RPMI7951 (cell line): ENCODE measurements at places on chromosomes 13 and 19. TPM values are rescaled to one million over a fixed set of nuclear protein-coding genes. Genes with fewer than 3 reads are reported as not detected.

Gene PSG11
- total RNA-seq = 0.29 TPM in 1 of 2 replicates, not detected in the other

Gene FXYD3
- 3.0 and 3.7 TPM in 2 replicates for total RNA-seq

Gene CEACAM7
- not detected in 2 replicates for total RNA-seq

Gene CGB1
- not detected in 2 replicates for total RNA-seq

Gene PNMA8B
- not detected in 2 replicates for total RNA-seq

Gene ATG4D
- total RNA-seq = 13.2 and 16.3 TPM in 2 replicates

Gene EDNRB
- total RNA-seq = 1.7 and 1.8 TPM in 2 replicates

Gene ZNF234
- 6.7 and 7.0 TPM in 2 replicates for total RNA-seq

Gene PRTN3
- not detected in 2 replicates for total RNA-seq

Gene PSG1
- 0.24 TPM in 1 of 2 replicates, not detected in the other for total RNA-seq

Gene HSD17B14
- 0.84 and 3.0 TPM in 2 replicates for total RNA-seq

Gene NTF4
- total RNA-seq = not detected in 2 replicates

Gene GRIN2D
- 0.60 and 0.68 TPM in 2 replicates for total RNA-seq

Gene THSD1
- total RNA-seq = 2.8 and 3.5 TPM in 2 replicates

Gene SERP2
- total RNA-seq = 11.4 and 12.1 TPM in 2 replicates

Gene C19orf81
- total RNA-seq = not detected in 2 replicates

DNA sequence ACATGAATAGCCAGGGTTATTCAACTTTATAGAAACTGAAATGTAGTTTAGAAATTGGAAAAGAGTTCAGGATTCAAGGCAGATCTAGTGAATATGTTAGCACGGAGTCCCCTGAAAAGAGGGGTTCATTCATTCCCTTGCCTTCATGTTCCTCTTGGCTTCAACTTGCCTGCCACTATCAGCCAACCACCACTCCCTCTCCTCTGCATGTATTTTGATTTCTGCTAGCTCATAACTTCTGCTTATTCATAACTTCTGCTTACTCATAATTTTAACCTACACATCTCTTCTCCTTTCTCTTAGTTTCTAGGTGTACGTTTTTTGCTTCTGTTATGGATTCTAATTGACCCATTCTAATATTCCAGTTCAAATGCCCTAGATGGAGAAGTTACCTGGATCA, 5.5 kb upstream of the SERTM1 start:
- no peak for DNase-seq

DNA sequence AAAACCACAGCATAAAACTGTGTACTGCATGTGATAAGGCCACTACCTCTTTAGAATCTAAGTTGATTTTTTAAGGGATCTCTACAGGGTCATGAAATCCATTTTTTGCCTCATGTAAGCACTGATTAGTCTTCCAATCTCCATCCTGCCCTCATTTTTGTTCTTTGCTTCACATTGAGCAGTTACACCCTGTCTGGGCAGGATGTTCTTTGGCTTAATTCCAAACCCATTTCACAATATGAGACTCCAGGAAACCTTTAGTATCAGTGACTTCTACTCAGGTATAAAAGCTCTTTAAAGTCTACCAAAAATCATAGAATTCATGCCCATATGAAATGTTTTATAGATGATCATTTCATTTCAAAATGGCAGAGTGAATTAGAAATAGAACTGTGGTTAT, 592.6 kb downstream of the TBC1D4 start:
- no peak for DNase-seq

- DNase-seq = no peak
These were observed 106.4 kb downstream of the ZNF429 start for GRCh38 chr19:21611659-21612402.

GRCh38 chr13:109790086-109790485, 3.7 kb upstream of the IRS2 start:
- no peak for DNase-seq

DNA sequence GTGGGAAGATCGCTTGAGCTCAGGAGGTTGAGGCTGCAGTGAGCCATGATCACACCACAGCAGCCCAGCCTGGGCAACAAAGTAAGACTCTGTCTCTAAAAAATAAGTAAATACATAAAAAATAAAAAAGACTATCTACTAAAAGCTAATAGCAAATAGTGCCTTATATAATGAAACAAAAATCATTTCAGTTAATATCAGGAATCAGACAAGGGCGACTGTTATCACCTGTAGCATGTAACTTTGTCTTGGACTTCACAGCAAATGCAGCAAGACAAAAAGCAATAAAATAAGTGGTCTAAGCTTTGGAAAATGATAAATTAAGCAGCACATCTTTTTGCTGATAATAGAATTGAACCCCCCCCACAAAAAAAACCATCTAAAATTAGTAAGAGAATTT, 21.2 kb upstream of the GPI start:
- DNase-seq = no peak

DNA sequence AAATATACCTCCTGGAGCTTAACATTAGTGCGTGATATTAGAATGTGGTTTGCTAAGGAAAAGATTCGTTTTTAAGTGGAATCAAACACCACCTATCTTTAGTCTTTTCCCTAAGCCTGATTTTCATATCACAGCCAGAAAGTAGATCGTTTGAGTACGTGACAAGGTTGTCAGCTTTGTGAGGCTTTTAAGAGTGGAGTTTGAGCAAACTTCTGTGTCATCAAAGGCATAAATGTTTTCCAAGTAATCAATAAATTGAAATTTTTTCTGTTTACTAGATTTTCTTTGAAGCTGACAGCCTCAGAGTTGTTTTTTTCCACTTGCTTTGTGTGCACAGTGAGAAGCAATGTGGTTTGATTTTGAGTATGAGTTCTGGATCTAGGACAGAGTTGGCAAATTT, 6.5 kb upstream of the ZNF331 start:
- DNase-seq = no peak

- DNase-seq = no peak
These were observed 460.8 kb downstream of the TBC1D4 start for GRCh38 chr13:75021151-75021550.

GRCh38 chr13:40534456-40534855, 132.0 kb downstream of the FOXO1 start:
- no peak for DNase-seq

GRCh38 chr19:18644196-18645034, 7.6 kb downstream of the KLHL26 start:
- no peak for DNase-seq

DNA sequence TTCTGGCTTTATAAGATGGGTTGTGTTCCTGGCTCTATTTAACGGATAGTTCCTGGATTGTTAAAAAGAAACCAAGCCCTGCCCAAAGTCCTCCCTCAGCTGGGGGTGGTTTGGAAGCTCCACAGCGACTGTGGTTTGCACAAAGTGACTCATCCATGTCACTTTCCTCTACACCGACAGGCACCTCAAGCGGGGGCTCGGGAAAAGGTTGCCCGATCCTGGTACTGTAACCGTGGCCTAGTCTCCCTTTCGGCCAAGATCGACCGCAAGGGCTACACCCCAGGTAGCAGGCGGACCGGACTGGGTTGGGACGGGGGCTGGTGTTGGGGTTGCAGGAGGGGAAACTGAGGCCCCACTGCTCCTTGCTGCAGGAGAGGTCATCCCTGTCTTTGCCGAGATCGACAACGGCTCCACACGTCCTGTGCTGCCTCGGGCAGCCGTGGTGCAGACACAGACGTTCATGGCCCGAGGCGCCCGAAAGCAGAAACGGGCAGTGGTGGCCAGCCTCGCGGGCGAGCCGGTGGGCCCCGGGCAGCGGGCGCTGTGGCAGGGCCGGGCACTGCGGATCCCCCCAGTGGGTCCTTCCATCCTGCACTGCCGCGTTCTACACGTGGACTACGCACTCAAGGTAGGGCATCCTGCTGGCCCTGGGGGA, 1.6 kb downstream of the ARRDC2 start:
- DNase-seq = peak; percentile 87

GRCh38 chr13:33174491-33174890, 111.1 kb downstream of the STARD13 start:
- DNase-seq = no peak

GRCh38 chr13:57634839-57635165, 3.3 kb downstream of the PCDH17 start:
- no peak for DNase-seq

DNA sequence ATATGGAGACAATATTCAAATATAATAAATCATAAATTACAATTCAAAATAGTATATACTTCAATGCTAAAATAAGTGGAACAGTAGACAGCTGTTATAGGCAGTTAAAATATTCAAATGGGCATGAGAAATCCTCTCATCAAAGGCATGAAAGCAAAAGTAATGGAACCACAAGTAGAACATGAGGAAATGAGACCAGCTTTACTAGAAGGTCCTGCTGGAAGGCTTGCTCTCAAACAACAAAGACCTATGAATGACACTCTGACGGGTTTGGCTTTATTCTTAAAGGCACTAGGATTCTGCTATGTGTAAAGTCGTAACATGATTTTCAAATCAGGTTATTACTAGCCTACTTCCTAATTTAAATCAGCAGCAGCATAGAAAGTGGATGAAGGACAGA, 148.1 kb downstream of the VWA8 start:
- DNase-seq = no peak

DNA sequence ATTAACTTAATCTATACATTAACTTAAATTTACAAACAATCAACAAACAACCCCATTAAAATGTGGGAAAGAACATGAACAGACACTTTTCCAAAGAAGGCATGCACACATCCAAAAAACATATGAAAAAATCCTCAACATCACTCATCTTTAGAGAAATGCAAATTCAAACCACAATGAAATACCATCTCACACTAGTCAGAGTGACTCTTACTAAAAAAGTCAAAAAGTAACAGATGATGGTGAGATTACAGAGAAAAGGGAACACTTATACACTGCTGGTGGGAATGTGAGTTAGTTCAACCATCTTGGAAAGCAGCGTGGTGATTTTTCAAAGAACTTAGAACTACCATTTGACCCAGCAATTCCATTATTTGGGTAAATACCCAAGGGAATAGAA, 759.2 kb upstream of the SLITRK1 start:
- DNase-seq = no peak

GRCh38 chr19:45464852-45465441, 2.8 kb upstream of the FOSB start:
- DNase-seq = no peak

DNA sequence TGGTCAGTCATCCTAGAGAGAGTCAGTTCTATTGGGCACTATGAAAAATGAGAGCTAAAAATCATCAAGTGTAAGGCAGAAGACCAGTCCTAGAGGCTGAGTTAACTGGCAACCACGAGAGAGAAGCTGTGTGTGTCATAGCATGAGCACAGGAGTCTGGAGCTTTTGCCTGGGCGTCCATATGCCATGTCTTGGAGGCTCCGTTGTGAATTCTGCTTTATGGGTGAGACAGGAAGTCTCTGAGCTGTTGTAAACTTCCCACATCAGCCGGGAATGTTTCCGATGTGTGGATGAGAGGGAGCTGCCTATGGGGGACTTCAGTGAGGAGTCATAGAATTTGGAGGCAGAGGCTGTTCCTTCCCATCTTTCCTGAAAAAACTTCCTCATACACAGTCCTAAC, 120.0 kb downstream of the ITGBL1 start:
- peak; percentile 57 for DNase-seq

DNA sequence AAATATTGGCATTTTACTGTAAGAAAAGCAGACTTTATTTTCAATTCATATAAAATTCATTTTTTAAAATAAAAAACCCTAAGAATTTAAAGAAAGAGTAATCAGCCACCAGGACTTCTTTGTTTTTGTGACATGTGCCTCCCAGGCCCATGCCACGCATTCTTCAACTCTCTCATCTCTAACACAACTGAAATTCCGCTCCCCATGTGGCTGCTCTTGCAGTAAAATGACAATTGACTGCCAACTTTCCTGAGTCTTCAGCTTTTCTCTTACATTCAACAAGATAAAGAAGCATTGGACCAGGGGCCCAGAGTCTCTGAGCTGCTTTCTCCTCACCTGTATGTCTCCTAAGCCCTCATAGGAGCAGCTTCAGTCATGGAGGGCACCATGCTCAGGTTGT, 372.1 kb downstream of the UQCRFS1 start:
- DNase-seq = no peak

GRCh38 chr13:112734696-112735547, 45.1 kb downstream of the ATP11A start:
- no peak for DNase-seq

- peak; percentile 10 for DNase-seq
These were observed 31.9 kb downstream of the INTS6 start for GRCh38 chr13:51420681-51421490.

GRCh38 chr19:497491-497868, 1.2 kb downstream of the MADCAM1 start:
- DNase-seq = no peak

- DNase-seq = no peak
These were observed 145.6 kb upstream of the KLHL1 start for GRCh38 chr13:70253834-70254233.

DNA sequence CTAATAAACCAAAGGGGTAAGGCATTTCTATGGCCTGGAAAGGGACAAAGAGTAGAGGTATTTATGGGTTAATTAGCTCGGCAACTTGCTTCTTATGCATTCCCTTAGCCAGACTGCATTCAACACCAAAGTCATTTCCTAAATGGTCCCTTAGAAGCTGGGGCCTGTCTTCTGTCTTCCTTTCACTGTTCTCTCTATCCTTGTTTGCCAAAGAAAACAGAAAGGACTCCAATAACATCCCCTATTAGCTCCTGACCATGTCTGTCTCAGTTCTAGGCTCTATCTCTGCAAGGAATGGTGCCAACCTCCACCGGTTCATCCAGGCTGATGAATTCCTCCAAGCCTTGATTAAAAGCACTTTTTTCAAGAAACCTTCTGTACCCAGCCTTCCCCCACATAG, 123.5 kb downstream of the KCTD12 start:
- DNase-seq = no peak

DNA sequence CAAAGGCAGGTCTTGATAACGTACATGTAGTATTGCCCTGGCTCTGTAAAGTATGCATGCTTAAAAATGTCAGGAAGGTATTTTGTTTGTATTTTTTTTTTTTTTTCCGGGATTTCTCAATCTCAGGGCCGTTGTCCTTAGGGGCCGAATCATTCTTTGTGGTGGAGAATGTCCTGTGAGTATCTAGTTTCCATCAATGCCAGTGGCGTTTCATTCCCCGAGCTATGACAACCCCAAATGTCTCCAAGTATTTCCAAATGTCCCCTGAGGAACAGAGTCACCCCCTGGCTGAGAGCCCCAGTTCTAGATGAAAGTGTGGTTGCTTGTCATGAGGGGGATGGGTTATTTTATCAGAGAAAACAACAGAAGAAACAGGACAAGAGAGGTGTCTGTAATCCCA, 68.7 kb downstream of the ACSBG2 start:
- peak; percentile 31 for DNase-seq

GRCh38 chr13:43846496-43847158, 32.9 kb downstream of the CCDC122 start:
- peak; percentile 27 for DNase-seq

GRCh38 chr19:47694466-47695273, 18.6 kb upstream of the EHD2 start:
- no peak for DNase-seq

- no peak for DNase-seq
These were observed 11.2 kb upstream of the PROZ start for GRCh38 chr13:113147206-113147605.

GRCh38 chr19:14577885-14578427, 4.9 kb upstream of the CLEC17A start:
- no peak for DNase-seq

DNA sequence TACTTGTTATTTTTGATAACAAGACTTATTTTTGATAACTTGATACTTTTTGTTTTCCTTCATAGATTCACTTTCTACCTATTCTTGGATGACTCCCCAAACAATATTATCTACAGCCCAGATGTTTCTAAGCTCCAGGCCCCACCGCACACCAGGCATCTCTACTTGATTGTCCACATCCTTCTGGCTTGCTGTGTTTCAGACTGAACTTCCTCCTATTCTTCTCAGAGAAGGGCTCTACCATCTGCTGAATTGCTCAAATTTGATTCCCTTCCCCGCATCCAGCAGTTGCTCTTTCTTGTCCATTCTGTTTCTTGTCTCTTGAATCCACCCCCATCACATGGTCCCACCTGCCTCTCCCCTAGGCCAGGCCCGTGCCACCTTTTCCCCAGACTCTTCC, 13.0 kb downstream of the NUDT15 start:
- DNase-seq = no peak

- DNase-seq = peak; percentile 80
These were observed 23.5 kb upstream of the DLEU7 start for GRCh38 chr13:50866817-50867636.
